ENCODE measurements at places on chromosomes 16 and 17.

- DNase-seq, result no peak
These were observed 57.4 kb downstream of the PLCG2 start for GRCh38 chr16:81836279-81837054.

- DNase-seq, result no peak
These were observed 13.9 kb upstream of the KDM8 start for GRCh38 chr16:27189335-27189972.

DNA sequence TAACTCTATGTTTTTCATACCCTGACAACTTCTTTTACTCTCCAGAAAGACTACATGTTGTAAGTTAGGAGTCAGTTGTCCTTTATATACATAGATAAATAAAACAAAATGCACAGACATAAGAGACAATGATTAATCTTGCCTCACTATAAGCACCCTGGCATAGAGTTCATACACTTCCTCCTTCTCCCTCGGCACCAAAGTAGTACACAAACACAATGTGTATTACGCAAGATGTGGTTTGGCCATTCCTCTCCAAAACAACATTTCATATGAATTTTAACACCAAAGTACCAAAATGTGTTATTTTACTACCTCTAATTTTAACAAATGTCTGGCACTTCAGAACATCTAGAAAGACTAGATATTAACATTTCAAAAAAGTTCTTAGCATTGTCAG lies 17.2 kb upstream of the SLFN11 start:
- no peak for DNase-seq

- no peak for DNase-seq
These were observed 7.4 kb downstream of the MED13 start for GRCh38 chr17:62057696-62058095.

DNA sequence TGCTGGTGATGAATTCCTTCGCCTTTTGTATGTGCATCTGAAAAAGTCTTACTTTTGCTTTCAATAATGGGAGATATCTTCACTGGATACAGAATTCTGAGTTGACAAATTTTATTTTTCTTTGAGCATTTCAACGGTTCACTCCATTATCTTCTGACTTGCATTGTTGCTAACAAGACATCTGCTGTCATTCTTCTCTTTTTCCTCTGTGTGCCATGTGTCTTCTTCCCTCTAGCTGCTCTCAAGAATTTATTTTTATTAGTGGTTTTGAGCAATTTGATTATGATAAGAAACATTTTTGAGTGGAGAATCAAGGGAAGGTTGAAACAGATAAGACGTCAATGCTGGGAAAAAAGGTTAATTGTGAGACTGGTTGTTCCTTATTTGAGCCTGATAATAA lies 471.8 kb downstream of the CDH13 start:
- DNase-seq, result no peak

DNA sequence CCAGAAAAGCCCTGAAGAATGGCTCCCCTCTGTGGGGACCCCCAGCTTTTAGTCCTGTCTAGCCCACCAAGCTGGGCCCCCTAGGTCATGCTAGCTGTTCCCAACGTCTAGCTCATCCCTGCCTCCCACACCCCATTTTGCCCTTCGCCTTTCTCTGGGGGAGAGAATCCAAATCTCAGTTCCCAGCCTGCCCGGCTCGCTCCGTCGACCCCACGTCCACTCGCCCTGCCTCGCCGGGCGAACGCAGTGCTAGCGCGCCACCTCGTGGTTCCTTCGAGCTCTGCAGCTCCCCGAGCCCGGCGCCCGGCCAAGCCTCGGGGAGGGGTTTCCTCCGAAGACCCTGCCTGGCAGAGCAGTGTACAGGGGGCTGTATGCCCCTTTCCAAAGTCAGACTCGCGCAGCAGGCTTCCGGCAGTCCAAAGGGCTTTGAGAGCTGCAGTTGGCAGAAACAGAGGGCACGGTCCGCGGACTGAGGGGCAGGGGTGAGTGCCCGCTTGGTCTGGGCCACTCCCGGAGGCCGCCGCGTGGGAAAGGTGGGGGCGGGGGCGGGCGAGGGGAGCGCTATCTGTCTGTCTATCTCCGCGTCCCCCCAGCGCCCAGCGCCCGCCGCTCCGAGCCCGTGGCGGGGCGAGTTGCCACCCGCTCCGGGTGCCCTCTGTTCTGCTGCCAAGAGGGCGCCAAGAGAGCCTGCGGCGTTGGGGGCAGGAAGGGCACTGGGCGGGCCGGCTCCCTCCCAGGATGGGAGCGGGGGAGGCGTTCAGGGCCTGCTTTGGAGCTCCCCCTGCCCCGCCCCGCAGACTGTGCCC lies 1.7 kb upstream of the DLX3 start:
- DNase-seq, result peak; percentile 41
